Cerebellum (tissue), 4 donors: ENCODE measurements at places on chromosomes 13 and 19. TPM values are rescaled to one million over a fixed set of nuclear protein-coding genes. Genes with fewer than 3 reads are reported as not detected.

Gene TUBB4A
- 52.7 TPM for total RNA-seq

Gene PEAK3
- total RNA-seq: not detected

Gene ZNF492
- 1.5 TPM for total RNA-seq

Gene PLA2G4C
- 11.7 TPM for total RNA-seq

Gene RFX2
- total RNA-seq: 11.4 TPM

Gene SCGB2B2
- total RNA-seq: 1.6 TPM

Gene BEST2
- not detected for total RNA-seq

Gene RASL11A
- 4.0 TPM for total RNA-seq

Gene GALP
- not detected for total RNA-seq

Gene FAM216B
- total RNA-seq: 2.9 TPM

Gene PRKCG
- total RNA-seq: 1.7 TPM

Gene CAMSAP3
- total RNA-seq: 9.9 TPM

Gene SIN3B
- 61.6 TPM for total RNA-seq

Gene TMEM238
- 0.27 TPM for total RNA-seq

Gene TEX101
- not detected for total RNA-seq

Gene THSD1
- total RNA-seq: 8.3 TPM

Gene RFPL4A
- not detected for total RNA-seq

Gene CGB1
- not detected for total RNA-seq

Gene MBD3L2
- not detected for total RNA-seq

Gene CBY2
- total RNA-seq: not detected

Gene GFY
- not detected for total RNA-seq

Gene ZNF208
- 0.54 TPM for total RNA-seq

Gene ZNF528
- 106 TPM for total RNA-seq

Gene ACER1
- total RNA-seq: not detected

Gene PLVAP
- 1.6 TPM for total RNA-seq

Gene RNF17
- 0.09 TPM for total RNA-seq

Gene ELSPBP1
- total RNA-seq: not detected

Gene LRRC8E
- total RNA-seq: not detected

Gene LILRB1
- 0.54 TPM for total RNA-seq

Gene TINCR
- 1.1 TPM for total RNA-seq

Gene NCCRP1
- total RNA-seq: not detected

Gene IL12RB1
- 0.18 TPM for total RNA-seq

Gene SCN1B
- total RNA-seq: 7.5 TPM

Gene FFAR1
- not detected for total RNA-seq

Gene DIAPH3
- 9.3 TPM for total RNA-seq

Gene CASP14
- total RNA-seq: not detected

Gene NKPD1
- 0.54 TPM for total RNA-seq

Gene CHST8
- 7.3 TPM for total RNA-seq

Gene WDR62
- 4.4 TPM for total RNA-seq

Gene SPTBN4
- total RNA-seq: 22.5 TPM

Gene TNNT1
- 1.00 TPM for total RNA-seq

Gene PTPRH
- 0.73 TPM for total RNA-seq

Gene ZNF441
- 37.8 TPM for total RNA-seq

Gene ZNF682
- total RNA-seq: 14.2 TPM

Gene KCNC3
- 6.3 TPM for total RNA-seq

Gene CCNE1
- 3.7 TPM for total RNA-seq

Gene LILRA2
- total RNA-seq: 0.27 TPM

Gene NAPSA
- total RNA-seq: 0.36 TPM
